Nucleus accumbens (tissue), 56 donors: ENCODE measurements at places on chromosomes 11 and 22.

DNA sequence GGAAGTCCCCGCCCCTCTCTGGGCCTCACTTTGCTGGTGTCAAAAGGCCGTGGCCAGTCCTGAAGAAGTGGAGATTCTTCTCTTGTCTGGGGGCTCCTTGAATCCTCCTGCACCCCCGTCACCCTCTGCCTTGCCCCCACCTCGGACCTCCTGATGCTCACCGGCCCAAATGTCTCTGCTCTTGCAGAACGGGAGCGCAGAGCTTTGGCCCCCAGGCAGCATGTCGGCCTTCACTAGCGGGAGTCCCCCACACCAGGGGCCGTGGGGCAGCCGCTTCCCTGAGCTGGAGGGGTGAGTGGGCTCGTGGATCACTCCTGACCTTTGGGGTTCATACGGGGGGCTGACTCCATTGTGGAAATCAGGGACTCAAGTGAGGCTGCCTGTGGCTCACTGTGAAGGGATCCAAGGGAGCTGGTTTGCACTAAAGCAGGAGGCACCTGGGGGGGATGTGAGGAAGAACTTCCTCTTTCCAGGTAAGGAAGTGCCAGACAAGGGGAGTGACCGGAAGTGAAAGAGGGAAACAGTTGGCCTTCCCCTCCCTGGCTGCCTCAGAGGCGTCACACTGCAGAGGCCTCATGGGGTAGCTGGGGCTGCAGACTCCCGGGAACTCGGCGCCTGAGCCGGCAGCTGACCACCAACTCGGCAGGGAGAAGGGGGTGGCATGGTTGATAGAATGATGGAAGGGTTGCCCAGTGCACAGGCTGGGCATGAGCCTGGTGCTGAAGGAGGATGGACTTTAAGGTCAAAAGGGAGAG is 23.1 kb downstream of the CSF2RB start:
- no peak for DNase-seq

GRCh38 chr11:20156876-20157613 is 3.2 kb downstream of the DBX1 start:
- DNase-seq, result no peak

- no peak for DNase-seq
Observed at GRCh38 chr22:47797342-47797945, 1035.0 kb downstream of the TBC1D22A start.

- no peak for DNase-seq
Observed at GRCh38 chr11:16610738-16611388, 127.6 kb upstream of the C11orf58 start.

DNA sequence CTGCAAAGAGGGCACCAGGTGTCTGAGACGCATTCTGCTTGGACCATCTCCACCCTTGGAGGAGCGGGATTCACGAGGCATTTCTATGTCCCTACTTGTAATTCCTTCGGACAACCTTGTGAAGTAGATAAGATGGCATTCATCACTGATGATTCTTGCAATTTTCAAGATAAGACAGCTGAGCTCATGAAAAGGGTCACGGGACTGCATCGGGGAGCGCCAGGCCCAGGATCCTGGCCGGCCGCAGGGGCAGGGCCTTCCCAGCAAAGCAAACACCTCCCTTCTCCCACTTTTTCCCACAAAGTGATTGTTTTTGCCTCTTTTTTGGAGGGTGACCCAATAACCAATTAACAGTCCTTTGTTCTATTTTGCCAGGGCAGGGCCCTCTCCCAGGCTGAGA is 8.4 kb downstream of the LIF start:
- DNase-seq, result no peak

GRCh38 chr11:69889400-69890318 is 70.4 kb upstream of the FGF3 start:
- DNase-seq, result no peak

DNA sequence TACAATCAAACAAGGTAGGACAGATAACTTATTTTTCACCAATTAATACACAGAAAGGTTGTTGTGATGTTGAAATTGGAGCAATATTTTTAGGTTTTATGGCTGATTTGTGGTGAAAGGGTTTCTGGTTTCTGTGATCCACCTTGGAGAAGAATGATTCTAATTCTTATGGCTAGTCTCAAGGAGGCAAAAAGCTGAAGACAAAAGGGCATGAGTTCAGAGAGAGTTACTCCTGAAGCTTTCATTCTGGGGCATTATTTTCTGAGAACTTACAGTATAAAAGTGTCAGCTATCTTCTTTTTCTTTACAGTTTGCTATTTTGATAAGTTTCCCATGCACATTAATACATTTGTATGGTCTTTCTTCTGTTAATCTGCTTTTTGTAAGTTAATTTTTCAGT is 372.4 kb upstream of the CCDC179 start:
- no peak for DNase-seq

- DNase-seq, result no peak
Observed at GRCh38 chr11:34439610-34440198, 970 bp downstream of the CAT start.

DNA sequence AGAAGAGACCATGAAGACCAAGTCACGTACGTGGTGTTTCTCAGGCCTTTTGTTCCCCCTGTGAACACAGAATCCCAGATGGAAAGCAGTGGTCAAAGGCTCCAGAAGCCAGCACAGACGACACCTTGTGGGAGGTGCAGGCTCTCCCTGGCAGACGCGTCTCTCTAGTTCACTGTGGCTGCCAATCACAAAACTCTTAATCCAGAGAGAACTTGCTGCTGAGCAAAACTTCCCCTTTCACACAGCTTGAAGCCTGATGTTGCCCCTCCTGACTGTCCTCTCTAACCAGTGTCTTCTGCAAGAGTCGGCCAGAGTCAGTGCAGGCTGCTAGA is 67.1 kb downstream of the PIWIL3 start:
- DNase-seq, result no peak

GRCh38 chr11:32030875-32031503 is 59.9 kb upstream of the RCN1 start:
- no peak for DNase-seq

DNA sequence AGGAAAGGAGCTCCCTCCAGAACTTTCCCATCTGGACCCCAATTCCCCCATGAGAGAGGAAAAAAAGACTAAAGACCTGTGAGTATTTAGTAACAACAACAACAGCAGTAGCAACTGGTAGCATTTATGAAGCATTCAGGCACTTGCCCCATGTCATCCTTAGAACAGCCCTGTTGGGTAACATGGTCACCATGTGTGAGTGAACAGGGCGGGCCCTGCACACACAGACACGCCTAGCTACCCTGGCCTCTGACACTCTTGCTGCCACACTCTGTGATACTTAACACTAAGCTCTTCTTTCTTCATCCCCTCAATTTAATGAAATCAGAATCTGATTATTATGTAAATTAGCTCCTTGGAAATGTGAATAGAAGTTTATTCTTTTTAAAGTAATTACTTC is 26.1 kb upstream of the SLC25A18 start:
- no peak for DNase-seq

DNA sequence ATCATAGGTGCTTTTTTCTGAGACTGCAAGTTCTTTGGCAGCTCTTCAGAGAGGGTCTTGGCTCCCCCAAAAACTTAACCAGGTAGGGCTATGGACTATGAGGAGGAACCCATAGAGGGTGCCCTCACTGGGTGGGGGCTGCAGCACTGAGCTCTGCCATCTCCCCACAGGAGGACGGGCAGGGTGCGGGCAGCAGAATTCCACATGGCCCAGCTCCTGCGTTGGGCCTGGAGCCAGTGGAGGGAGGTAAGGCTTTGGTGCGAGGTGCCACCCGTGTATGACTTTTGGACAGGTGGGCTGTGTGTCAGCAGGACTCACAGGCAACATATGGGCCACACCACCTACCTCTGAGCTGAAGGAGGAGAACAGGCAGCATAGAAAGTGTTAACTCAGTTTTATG is 58.4 kb downstream of the PISD start:
- no peak for DNase-seq

DNA sequence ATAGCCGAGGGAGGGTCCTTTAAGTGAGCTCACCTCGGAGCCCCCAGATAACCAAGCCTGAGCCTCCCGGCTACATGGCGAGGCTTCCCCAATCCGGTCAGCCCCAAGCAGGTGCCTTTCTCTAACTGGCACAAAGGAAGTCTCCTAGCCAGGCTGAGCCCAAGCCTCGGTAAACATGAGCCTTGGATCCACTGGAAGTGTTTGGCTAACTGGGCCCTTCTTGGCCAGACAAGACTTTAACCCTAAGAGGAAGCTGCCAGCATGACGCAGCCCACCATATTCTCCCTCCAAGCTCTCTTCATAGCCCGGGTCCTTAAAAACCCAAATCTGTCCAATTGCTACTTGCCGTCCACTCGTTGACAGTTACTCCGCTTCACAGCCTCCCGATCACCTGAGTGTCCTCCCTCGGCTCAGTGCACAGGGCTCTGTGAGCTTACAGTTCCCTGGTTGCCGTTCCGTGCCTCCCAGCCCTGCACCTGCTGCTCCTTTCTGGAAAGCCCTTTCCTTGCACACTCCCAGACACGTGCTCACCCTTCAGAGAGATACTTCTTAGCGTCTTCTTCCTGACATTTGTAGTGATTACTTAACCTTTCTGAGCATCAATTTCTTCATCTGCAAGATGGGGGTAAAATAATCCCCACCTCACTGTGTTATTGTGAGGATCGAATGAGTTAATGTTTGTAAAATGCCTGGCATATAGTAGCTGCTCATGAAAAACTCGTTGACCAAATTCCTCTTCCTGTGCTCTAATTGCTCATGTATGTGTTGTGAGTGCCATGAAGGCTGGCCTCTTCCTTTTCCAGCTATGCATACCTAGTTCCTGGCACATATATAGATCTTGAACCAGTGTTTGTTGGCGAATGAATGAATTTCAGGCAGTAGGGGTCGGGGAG is 25.6 kb downstream of the TXN2 start:
- no peak for DNase-seq

- no peak for DNase-seq
Observed at GRCh38 chr22:27217154-27217553, 559.8 kb downstream of the MIAT start.

- DNase-seq, result no peak
Observed at GRCh38 chr11:6415797-6416196, 3.1 kb downstream of the APBB1 start.

GRCh38 chr11:134685793-134686380 is 273.8 kb upstream of the B3GAT1 start:
- no peak for DNase-seq

DNA sequence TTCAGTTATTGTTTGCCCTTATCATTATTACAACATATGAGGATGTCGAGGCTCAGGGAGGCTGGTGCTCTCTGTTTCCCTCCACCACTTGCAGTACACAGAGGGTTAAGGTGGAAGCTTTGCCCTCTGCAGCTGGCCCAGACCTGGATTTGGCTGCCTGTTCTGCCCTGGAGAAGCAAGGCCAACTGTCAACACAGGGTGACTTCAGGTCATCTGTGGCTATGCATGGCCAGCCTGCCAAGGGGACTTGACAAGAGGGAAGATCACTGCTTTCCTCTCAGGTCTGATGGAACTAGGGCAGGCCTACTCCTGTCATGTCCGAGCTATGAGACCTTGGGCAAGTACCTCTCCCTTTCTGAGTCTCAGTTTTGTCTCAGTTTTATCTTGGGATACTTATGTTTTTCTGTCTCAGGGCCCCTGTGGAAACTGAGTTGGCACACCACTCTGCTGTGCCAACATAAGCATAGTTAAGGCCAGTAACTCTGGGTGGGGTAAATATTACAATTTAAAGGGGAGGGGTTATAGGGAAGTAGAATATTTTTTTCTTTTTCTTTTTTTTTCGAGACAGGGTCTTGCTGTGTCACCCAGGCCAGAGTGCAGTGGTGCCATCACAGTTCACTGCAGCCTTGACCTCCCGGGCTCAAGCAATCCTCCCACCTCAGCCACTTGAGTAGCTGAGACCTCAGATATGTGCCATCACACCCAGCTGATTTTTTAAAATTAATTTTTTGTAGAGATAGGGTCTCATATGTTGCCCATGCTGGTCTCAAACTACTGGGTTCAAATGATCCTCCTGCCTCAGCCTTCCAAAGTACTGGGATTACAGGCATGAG is 2.4 kb upstream of the THRSP start:
- DNase-seq, result no peak

DNA sequence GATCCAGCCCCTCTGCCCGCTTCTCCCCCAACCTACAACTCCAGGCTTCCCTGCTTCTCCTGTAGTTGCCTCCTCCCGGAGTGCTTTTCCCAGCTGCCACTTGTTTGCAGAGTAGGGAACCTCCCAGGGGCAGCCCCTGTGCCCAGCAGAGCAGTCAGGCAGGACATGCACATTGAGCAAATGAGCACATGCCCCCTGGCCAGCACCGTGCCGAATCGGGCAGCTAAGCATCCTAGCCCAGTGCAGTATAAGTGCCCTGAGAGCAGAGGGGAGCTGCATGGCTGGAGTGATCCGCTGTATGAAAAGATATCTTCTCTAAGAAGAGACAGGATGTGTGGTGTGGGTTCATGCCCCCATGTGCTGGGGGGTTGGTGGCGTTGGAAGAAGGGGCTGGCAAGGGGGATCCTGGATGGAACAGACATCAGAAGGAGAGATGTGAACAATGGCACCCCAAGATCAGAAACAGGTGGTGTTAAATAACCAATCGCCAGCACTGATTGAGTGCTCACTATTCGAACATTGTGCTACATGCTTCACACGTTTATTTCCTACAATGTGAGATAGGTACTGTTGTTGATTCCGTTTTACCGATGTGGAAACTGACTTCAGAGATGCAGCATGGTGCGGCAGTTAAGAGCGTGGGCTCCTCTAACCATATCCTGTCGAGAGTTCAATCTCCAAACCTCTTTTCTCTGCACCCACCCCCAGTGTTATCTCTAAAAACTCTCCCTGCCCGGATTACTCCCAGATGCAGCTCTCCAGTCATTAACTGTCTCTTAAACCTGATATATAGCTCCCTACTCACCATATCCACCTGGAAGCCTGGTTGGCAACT is 1.2 kb downstream of the AIP start:
- DNase-seq, result no peak

DNA sequence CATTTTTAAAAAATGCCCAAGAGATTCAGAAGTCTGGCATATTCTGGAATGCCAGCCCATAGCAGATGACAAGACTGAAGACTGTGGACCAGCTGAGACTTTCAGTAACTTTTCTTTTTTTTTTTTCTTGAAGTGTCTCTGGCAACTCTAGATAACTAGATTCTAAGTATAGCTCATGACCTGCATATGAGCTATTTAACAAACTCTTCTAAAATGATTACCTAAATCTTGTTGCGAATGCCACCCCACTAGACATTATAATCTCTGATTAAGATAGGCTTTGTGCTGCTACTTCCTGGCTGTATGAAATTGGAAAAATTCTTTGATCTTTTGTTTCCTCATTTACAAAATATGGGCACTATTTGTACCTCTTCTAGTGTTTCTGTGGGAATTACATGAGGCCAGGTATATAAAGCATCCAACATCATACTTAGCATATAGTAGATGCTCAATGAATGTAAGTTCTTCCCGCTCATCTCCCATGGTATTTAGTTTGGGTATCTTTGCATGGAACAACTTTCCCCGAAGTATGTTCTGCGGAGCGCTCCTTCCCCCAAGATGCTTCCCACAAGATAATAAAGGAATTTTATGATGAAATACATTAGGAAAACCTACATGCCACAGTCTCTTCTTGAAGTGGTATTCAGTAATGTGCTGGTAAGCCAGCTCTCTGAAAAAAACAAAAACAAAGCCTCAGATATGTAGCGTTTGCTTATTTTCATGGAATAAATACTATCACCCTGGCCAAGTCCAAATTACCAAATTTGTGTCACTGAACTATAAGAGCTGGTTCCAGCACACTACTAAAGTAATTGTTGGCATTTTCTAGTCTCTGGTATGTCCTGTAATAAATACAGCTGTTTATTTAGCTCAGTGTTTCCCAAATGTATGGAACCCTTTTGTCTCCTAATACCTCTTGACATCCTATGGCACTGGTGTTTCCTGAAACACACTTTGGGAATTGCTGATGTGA is 86.8 kb upstream of the TIMP3 start:
- no peak for DNase-seq

- DNase-seq, result no peak
Observed at GRCh38 chr11:102783720-102784119, 3.3 kb upstream of the MMP10 start.
